ENCODE measurements at places on chromosomes 3 and 15.

DNA sequence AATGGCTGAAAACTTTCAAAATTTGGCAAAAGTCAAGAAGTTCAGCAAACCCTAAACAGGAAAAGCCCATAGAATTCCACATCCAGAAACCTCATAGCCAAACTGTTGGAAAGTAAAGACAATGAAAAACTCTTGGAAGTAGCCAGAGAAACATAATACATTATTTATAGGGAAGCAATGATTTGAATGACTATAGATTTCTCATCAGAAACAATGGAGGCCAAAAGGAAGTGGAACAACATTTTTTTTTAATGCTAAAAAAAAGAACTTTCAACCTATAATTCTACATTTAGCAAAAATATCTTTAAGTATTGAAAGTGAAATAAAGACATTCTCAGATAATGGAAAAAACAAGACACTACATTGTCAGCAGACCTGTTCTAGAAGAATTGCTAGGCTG lies 30.2 kb downstream of the ALPK3 start:
- no peak for DNase-seq

GRCh38 chr15:98854496-98854895 lies 153.1 kb downstream of the PGPEP1L start:
- no peak for DNase-seq

DNA sequence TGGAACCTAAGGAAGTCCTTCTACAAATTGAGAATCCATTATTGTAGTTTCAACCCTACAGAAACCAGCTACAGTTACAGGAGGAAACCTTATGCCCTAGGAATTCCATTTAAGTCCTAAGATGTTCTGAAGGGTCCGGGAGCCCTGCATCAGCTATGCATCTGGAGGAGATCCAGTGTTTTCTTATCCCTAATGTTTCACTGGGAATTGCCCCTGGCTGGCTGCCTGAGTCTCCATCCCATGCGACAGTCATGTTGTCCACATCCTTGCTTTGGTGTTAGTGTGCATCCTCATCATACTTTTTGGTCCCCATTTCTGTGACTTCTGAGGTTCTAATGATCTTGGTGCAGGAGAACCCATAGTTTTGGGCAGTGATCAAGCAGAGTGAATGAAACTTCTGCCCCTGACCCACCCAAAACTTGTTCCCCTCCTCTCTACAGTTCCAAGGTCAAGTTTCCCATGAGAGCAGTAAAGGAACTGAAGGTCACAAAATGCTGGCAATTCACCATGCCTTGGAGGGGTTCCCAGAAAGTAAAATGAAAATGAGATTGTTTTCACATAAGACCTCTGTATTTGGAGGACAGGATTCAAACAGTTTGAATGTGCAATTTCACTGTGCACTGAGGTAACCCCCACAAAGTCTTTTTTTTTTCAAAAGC lies 121.9 kb upstream of the PHLDB2 start:
- DNase-seq, result no peak

- no peak for DNase-seq
These were observed 1.5 kb upstream of the C3orf62 start for GRCh38 chr3:49278548-49278947.

DNA sequence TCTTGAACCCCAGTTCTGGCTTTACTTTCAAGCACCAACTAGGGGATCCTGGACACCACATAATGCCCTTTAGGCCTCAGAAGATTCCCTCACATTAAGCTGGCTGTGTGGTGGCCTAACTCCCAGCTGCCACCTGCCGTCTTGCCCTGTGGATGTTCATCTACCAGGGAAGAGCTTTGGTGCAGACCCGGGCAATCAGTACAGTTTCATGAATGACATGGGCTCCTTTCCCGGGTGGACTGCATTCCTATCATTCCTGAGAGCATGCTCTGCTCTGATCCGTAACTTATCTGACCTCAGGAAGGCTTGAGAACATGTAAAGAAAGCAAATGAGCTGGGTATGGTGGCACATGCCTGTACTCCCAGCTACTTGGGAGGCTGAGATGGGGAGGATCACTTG lies 50.0 kb upstream of the GSK3B start:
- DNase-seq, result no peak

- no peak for DNase-seq
These were observed 20.5 kb downstream of the TSC22D2 start for GRCh38 chr3:150428562-150428961.

GRCh38 chr15:64858021-64858575 lies 16.4 kb downstream of the PLEKHO2 start:
- DNase-seq, result no peak

GRCh38 chr3:108130701-108131474 lies 40.1 kb upstream of the CD47 start:
- DNase-seq, result no peak

DNA sequence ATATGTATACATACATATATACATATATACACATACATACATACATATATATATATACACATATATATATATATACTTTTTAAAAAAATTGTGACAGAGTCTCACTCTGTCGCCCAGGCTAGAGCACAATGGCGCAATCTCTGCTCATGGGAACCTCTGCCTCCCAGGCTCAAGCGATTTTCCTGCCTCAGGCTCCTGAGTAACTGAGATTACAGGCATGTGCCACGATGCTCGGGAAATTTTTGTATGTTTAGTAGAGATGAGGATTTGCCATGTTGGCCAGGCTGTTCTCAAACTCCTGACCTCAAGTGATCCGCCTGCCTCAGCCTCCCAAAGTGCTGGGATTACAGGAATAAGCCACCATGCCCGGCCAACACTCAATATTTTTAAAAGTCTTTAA lies 302.5 kb downstream of the UNC13C start:
- no peak for DNase-seq

GRCh38 chr3:83581546-83581945 lies 1377.2 kb upstream of the CADM2 start:
- DNase-seq, result no peak

All from NCI-H510A (cell line).